CD8-positive, alpha-beta memory T cell (primary cell): ENCODE measurements at places on chromosomes 5 and 9. TPM values are rescaled to one million over a fixed set of nuclear protein-coding genes. Genes with fewer than 3 reads are reported as not detected.

Gene ROR2
- 2.0 TPM for polyA plus RNA-seq

Gene KCNMB1
- not detected for polyA plus RNA-seq

Gene IFNK
- polyA plus RNA-seq: not detected

Gene ADGRD2
- polyA plus RNA-seq: not detected

Gene GLRA1
- polyA plus RNA-seq: not detected

Gene YTHDC2
- polyA plus RNA-seq: 12.6 TPM

Gene FAXDC2
- 1.0 TPM for polyA plus RNA-seq

Gene GFI1B
- polyA plus RNA-seq: not detected

Gene SHISAL2B
- polyA plus RNA-seq: not detected

Gene CCNO
- 0.12 TPM for polyA plus RNA-seq

Gene ADGRV1
- polyA plus RNA-seq: not detected

Gene PCSK5
- 1.9 TPM for polyA plus RNA-seq

Gene AHRR
- not detected for polyA plus RNA-seq

Gene SOHLH1
- not detected for polyA plus RNA-seq

Gene DOCK2
- polyA plus RNA-seq: 102 TPM

Gene CARTPT
- polyA plus RNA-seq: not detected

Gene ZNF354B
- polyA plus RNA-seq: 5.0 TPM

Gene FGF18
- polyA plus RNA-seq: not detected

Gene PTGS1
- not detected for polyA plus RNA-seq

Gene TMEM267
- 21.2 TPM for polyA plus RNA-seq

Gene KLHL3
- 3.4 TPM for polyA plus RNA-seq

Gene PARP8
- polyA plus RNA-seq: 142 TPM

Gene DOK3
- 0.08 TPM for polyA plus RNA-seq

Gene LTC4S
- polyA plus RNA-seq: 4.0 TPM

Gene MYOT
- polyA plus RNA-seq: not detected

Gene CENPK
- 27.3 TPM for polyA plus RNA-seq

Gene ADCY2
- not detected for polyA plus RNA-seq

Gene CAMK2A
- polyA plus RNA-seq: not detected

Gene ARL14EPL
- not detected for polyA plus RNA-seq

Gene DNM1
- 0.18 TPM for polyA plus RNA-seq

Gene RAD50
- 34.6 TPM for polyA plus RNA-seq

Gene FRMPD1
- not detected for polyA plus RNA-seq

Gene OTP
- not detected for polyA plus RNA-seq

Gene RHOBTB3
- polyA plus RNA-seq: 2.4 TPM

Gene PLPPR1
- not detected for polyA plus RNA-seq

Gene RANBP17
- polyA plus RNA-seq: not detected

Gene PTTG1
- 40.2 TPM for polyA plus RNA-seq

Gene MSH3
- polyA plus RNA-seq: 13.1 TPM

Gene POU5F2
- polyA plus RNA-seq: 0.02 TPM
